Muscle of back (tissue), 13 donors: ENCODE measurements at places on chromosomes 7 and 10. TPM values are rescaled to one million over a fixed set of nuclear protein-coding genes. Genes with fewer than 3 reads are reported as not detected.

SLC39A12 gene
- polyA plus RNA-seq = not detected

DNA sequence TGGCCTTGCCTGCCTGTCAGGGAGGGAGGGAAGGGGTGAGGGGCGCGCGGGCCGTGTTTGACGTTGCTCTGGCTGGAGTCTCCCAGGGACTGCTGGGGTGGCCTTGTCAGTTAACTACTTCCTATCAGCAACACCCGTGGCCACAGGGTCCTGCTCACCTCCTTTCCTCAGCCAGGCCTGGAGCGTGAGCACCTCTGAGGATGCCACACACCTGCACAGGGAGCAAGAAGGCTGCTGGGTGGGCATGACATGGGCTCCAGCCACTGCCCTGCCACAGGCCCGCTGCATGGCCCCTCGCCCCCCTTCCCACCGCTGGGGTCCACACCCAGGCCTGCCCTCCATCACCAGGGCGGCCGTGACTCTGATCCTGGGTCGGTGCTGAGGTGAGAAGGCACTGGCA lies 212.4 kb downstream of the ELFN1 start:
- no peak for DNase-seq

- DNase-seq = no peak
Observed at GRCh38 chr7:95788884-95789283, 16.5 kb downstream of the DYNC1I1 start.

FBH1 gene
- 43.1 TPM for polyA plus RNA-seq

DNA sequence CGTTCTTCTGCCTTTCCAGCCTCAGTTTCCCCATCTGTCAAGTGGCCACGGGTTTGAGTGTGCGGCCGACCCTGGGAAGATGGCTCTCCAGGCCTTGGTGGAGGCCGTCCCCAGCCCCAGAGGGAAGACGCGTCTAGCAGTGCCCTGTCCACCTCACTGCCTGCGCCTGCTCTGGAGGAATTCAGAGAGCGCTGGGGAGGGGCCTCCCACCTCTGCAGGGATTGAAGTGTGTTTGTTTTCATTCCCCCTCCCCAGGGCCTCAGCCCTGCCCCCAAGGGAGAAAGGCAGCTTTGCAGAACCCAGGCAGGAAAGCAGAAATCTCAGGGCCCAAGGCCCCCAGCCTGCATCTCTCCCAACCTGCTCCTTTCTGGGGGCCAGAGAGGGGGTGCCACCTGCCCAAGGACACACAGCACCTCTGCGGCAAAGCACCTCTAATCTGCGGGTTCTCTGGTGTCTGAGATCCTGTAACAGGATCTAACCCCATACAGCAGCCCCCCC lies 91.0 kb downstream of the MICALL2 start:
- no peak for DNase-seq

DNA sequence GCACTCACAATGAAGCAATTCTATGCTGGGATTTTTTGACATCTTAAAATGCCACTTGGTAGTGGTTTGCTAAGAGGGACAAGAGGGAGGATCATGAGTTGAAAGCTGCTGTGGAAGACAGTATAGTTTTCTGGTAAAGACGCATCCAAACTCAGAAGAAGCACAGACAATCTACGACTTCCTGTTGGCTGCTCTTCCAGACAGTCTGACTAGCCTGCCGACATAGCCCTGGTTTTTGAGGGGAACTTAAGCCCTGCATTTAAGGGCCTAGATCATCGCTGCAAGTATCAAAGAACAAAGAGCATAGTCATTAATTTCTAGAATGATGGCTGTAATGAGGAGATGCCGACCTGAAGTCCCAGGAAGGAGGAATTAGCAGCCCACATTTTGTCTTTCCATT lies 99.9 kb upstream of the IKZF1 start:
- DNase-seq = no peak

DNA sequence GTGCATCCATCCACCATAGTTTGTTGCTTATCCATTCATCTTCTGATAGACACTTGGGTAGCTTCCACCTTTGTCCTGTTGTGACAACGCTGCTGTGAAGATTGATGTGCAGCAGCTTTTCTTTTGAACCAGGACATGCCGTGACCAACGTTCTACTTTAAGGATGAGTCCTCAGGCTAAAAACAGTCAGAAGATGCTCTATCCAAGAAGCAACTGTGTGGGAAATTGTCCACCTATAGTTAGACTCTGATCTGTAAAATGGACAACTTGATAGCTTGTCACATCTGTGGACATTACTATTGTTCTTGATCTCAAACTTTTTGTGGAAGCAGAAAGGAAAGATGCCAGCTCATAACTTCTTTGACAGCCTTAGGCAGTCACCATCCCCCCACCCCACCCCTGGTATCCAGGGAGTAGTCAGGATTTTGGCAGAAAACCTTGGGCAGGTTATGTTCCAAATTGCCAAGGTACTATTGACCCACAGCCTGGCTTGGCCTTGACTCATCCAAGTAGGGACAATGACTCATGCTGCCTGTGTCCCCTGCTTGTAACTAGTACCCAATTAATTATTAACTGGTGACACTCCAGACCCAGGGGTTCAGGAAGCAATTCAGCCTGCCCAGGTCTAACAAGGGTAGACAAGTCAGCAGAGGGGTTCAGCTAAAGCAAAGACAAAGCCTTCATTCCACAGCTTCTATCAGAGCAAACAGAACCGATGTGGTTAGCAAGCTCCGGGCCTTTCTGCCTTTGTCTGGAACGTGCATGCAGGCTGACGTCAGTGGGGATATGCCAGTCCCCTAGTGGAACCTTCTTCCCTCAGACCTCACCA lies 99.6 kb upstream of the ANLN start:
- DNase-seq = no peak

- no peak for DNase-seq
Observed at GRCh38 chr10:10133281-10133680, 884.4 kb upstream of the CELF2 start.

DNA sequence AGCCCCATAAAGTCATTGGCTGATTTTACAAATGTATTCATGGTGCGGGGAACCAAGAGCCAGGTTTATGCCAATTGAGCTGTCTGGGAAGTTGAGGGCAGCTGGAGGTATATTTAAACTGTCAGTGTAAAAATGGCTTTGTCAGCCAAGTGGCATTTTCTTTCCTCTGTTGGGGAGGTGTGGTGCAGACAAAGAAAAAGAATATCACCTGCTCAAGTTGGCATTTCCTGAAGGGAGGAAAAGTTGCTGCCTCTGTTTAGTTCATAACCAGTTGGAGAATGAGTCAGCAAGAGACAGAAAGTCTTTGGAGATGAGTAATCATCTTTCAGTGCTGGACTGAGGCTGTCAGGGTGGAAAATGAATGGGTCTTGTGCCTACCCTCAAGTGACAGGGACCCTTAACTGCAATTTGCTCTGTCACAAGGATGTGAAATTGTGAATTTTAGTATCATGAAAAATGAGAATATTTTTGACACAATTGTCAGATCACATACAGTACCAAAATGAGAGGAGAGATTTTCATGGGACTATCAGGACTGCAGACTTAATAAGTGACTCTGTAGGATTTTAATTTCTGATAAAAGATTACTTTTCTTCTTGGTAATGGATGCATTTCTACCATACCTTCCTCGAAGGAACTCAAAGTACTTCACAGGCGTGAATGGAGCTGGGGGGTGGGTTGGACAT lies 137.3 kb downstream of the ANLN start:
- no peak for DNase-seq

BMPER gene
- polyA plus RNA-seq = 5.9 TPM

DNA sequence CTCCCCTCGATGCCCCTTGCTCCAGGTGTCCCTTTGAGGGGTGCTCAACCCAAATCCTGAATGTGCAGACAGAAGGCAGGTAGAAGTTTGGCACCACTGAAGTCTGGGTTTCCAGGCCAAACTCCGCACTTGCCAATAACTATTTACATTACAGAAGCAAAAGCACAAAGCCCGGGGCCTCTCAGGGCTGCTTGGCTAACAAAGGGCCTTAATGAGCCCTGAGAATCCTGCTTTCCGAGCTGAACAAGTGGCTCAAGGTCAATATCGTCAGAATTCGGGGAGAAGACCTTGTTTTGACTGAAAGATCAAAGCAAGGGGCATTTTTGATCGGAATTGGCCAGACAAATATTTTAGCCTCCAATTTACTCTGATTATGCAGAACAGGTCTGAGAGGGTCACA lies 189.9 kb downstream of the HERPUD2 start:
- no peak for DNase-seq
